CD4-positive, alpha-beta memory T cell (primary cell): ENCODE measurements at places on chromosomes 11 and 22.
A peak's percentile ranks its signal among the peaks of the same experiment; 100 is the strongest.

GRCh38 chr11:68796801-68797200 is 44.9 kb downstream of the CPT1A start:
- DNase-seq, result no peak

- no peak for DNase-seq
Observed at GRCh38 chr11:70502677-70503467, 104.5 kb downstream of the CTTN start.

- no peak for DNase-seq
Observed at GRCh38 chr11:68845351-68846002, 3.8 kb upstream of the CPT1A start.

DNA sequence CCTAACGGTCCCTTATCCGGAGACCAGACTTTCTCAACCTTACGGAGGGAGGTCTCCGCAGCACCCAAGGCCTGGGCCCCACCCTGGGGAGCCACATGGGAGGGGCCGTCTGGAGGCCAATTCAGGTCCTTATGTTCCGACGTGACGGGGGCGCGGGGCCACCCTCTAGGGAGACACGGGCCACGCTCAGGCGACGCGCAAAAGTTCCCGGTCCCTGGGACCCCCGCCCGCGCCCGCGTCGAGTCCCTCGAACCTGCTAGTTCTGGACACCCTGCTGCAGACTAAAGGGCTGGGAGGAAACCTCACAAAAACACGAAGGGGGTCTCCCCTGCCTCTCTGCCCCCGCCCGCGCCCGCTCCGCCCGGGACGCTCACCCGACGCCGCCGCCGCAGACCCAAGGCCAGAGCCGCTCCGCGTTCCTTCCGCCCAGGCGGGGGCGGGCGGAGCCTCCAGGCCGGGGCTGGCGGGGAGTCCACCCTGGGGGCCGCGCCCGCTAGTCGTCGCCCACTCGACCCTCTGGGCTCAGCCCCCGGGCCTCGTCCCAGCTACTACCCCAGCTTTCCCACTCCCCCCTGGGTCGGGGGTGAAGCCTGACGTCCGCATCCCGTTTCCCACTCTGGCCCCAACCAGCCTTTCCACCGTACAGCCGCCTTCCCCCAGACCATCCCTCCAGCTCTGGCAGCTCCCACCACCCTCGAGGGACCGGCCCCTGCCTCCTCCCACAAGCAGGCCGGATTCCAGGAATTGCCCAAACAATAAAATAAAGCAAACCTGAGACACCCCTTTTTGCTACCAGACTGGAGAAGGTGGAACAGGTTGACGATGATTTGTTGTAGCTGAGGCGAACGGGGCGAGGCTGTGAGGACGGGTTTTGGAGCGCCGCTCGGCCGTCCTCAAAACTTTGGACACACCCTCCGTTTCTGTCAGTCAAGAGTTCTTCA is 2.7 kb downstream of the RNH1 start:
- peak; percentile 18 for DNase-seq

DNA sequence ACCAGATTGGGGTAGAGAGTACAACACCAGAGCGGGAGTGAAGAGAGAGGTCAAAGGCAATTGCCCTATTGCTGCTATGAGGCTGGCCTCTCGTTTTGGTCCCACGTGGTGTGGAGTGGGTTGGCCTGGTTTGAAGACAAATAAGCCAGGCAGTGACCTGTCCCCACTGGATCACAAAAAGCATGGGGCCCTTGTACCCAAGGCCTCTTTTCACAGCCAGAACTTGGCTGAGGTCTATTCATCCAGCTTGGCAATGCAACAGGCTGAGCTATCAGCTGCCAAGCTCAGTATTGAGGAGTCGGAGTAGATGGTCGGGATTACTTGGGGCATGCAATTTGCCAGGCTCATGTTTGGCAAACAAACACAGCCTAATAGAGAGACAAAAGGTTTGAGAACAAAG is 19.2 kb upstream of the GALNT18 start:
- DNase-seq, result no peak

DNA sequence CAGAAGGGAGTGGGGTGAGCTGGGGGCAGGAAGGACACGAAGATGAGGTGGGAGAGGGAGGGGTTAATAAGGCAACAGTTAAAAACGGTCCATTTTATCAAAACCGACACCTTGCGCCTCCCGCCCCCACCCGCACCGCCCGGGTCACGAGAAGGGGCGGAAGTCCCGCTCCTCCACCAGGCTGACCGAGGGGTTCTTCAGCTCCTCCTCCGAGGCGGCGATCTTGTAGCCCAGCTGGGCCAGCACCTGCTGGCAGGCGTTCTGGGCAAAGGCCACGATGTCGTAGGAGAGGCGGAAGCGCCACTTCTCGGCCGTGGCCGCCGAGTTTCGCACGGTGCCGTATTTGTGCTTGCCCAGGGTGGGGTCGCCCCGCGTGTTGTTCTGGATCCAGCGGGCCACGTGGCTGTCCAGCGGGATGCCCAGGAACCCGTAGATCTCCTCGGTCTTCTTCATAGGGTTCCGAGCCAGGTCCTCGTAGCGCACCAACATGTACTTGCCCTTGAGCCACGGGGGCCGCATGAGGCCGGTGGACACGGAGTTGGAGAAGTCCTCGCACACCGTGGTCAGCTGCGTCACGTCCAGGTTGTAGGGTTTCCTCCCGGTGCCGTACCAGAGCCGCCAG is 15.8 kb downstream of the CHST1 start:
- no peak for DNase-seq

GRCh38 chr22:30373331-30374325 is 13.6 kb downstream of the RNF215 start:
- DNase-seq, result no peak

- DNase-seq, result no peak
Observed at GRCh38 chr11:123682696-123683410, 28.4 kb upstream of the SCN3B start.

DNA sequence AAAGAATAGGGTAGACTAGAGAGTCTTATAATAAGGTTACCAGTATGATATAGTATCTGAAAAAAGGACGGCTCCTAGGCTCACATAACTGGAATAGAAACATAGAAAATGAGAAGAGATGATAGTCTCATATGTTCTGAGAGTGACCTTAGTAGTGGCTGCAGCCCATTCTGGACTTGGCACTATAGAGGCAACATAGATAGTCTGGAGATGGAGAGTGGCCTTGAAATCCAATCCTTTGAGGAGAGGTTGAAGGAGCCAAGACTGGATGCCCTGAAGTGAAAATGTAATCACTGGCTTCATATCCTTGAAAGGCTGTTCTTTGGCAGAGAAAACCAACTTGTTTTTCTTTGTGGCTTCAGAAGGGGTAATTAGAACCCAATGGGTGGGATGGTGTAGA is 81.1 kb downstream of the STIM1 start:
- no peak for DNase-seq

- no peak for DNase-seq
Observed at GRCh38 chr11:9230296-9230695, 34.9 kb downstream of the DENND5A start.
